D721Med (cell line): ENCODE measurements at places on chromosomes 7 and 10.

DNA sequence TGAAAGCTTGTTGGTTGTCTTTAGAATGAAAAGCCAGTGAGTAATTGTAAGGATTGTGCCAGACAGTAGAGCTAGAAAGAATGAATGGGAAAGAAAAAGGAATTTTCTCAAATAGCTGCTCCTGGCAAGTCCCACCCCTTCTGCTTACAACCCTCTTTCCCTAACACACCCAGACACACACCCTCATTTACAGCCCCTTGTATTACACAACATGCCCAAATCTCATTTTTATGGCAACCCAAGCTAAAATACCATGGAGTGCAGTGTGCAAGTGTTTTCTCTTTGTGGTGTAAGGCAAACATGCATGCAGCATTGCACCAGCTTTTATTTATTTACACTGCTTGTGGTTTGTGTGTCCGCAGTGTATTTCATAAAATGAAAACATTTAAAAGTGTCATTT lies 1.5 kb downstream of the PRKAR2B start:
- DNase-seq = no peak

- no peak for DNase-seq
These were observed 19.8 kb upstream of the RASSF4 start for GRCh38 chr10:44939691-44940401.

GRCh38 chr7:141610671-141611070 lies 59.5 kb downstream of the AGK start:
- no peak for DNase-seq

- DNase-seq = no peak
These were observed 9.8 kb upstream of the AKR1C1 start for GRCh38 chr10:4953405-4953804.

DNA sequence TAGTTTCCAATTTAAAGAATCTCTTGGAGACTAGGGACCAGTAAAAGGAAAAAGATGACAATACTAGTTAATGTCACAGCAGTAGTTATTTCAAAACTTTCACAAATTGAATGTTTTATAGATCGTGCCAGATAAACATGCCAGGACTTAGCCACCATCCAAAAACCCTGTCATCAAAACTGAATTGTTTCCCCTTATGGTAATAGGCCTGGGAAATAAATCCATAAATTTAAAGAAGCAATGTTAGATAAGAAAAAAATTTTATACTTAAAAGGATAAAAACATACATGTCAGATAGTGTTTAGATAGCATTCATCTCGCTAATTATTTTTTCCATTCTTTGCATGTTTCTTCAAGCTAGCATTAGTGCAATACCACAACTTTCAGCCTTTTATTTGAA lies 71.2 kb downstream of the SUGCT start:
- DNase-seq = no peak

DNA sequence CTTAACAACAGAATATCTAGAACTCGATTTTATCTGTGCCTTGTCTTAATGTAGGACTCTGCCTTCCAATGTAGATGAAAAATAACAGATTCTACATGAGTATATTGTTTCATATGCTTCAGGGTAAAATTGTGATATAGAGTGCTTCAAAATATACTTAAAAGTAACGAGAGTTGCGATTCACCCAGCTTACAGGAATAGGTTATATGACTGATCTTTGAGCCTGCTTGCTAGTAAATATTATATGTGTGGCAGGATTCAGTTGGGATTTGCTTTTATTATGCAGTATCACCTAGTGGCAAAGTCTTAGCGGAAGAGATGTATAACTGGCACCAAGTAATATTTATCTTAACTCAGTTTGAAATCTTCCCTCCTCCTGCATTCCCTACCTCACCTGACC lies 183.3 kb downstream of the SEMA3E start:
- DNase-seq = no peak
